ENCODE measurements at places on chromosomes 12 and 14.

DNA sequence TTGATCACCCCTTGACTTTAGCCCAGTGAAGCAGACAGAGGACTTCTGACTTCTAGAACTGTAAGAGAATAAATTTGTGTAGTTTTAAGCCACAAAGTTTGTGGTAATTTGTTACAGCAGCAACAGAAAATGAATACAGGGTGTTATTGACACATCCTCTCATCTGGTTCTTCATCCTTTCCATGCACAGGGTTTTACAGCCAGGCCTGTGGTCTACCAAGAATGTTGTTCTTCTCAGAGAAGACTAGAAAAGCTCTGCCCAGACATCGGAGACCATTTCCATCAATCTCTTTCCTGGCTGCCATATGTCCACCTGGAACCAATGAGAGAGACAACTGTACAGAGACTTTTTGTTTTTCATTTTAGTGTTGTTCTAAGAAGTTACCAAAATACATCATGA, 308.2 kb upstream of the AMIGO2 start:
- no peak for DNase-seq

GRCh38 chr14:64388533-64389285, 556 bp downstream of the MTHFD1 start:
- DNase-seq, result peak; percentile 10

GRCh38 chr14:21268617-21269251, 508 bp downstream of the HNRNPC start:
- DNase-seq, result no peak

DNA sequence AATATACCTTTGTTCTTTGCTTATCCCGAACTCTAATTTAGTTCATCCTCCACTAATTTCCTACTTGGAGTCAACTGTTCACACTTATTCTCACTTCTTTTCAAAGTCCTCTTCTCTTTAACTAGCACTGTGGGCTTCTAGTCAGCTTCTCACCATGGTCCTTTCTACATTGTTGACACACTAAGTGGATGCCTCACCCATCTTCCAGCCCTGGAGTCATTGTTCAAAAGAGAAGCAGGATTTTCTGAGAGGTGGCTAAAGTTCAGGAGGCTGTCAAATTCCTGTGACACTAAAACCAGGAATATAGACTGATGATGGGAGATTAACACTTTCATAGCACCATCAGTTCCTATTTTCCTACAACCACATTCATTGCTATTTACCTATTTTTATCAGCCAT, 99.3 kb downstream of the PHLDA1 start:
- DNase-seq, result no peak

DNA sequence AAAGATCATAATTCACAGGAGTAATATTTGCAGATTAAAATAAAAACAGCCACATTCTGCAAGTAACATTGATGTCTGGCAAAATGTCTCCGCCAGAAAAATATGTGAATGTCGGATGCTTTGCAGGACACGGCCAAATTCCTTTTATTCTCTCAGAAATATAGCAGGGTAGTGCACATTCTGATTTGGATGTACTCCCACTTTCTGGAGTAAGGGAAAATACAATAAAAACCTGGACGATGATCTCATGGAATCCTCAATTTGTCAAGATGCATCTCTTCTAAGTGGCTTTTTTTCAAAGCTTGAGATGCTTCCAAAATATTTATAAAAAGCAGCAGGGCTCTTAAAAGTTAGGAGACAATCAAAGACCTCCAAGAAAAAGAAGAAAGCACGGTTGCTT, 133.3 kb downstream of the TBX5 start:
- DNase-seq, result no peak

DNA sequence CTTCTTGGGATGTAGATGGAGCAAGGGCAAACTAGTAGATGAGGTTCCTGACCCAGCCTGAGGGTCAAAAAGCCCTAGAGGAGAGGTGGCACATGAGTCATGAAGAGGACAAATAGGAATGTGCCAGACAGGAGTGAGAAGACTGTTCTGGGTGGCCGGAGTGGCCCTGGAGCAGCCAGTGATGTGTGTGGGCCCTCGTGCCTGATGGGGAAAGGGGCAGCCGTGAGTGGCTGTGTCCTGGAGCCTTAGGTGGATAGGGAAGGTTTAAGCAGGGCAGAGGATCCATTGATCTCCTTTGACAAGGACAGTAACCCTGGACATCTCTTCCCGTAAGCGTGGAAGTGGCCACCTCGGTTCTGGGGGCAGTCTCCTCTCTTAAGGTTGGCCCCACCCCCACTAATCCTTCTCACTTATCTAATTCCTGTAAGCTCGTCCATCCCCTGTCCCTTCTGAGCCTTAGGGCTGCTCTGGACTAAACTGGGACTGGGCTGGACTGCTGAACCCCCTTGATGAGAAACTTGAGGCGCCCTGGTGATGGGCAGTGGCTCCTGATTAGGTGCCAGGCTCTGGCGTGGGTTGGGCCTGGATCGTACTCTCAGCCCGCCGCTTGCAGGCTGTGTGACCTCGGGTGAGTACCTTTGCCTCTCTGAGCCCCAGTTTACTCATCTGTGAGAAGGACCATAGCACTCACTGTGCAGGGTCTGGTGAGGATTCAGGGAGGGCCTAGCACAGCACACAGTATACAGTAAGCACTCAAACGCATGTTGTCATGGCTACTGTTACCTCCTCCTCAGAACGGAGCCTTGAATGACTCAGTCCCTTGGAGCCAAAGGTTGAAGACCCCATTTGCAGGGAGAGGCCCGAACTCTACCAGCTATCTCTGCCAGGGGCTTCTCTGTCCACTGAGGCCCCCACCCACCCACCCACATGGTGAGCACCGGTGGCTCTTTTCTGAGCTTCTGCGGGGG, 4.0 kb downstream of the FAM222A start:
- DNase-seq, result no peak

GRCh38 chr12:50806176-50806575, 36.5 kb upstream of the TMPRSS12 start:
- DNase-seq, result no peak

- no peak for DNase-seq
Observed at GRCh38 chr12:71392521-71393145, 47.0 kb upstream of the LGR5 start.

Measured in stimulated activated CD8-positive, alpha-beta memory T cell treated with anti-CD3 and anti-CD28 coated beads, Interleukin-2, amount 100 ng/mL, for 1 hour (primary cell).